ENCODE measurements at places on chromosomes 3 and 15.

GRCh38 chr15:86159468-86159867, 79.8 kb downstream of the AGBL1 start:
- DNase-seq = no peak

DNA sequence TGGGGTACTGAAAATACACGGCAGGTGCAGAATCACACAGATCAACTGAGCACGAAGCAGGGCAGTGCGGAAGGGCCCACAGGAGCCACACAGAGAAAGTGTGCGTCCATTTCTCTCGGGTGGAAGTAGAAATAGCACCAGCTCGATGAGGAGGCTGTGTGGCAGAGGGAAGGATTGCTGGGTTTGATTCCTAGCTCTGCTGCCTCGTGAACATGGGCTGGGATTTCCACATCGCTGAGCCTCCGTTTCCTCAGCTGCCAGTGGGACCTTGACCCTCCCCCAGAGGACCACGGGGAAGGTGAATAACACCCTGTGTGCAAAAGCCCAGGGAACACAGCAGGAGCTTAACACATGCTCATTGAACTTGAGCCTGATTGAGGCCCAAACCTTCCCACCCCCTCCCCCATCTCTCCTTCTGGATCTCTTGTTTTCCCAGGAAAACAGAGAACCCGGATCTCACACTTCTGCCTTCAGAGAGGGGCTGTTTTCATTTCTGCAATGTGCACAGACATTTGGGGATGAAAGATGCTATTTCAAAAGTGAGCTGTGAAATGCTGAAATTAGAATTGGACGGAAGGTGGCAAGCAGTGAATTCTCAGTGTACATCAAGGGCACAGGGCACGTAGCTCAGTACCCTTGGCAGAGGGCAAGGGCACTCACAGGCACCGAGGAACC, 38.4 kb downstream of the ABTB1 start:
- DNase-seq = no peak

GRCh38 chr3:145939431-145939830, 221.6 kb downstream of the PLOD2 start:
- peak; percentile 32 for DNase-seq

DNA sequence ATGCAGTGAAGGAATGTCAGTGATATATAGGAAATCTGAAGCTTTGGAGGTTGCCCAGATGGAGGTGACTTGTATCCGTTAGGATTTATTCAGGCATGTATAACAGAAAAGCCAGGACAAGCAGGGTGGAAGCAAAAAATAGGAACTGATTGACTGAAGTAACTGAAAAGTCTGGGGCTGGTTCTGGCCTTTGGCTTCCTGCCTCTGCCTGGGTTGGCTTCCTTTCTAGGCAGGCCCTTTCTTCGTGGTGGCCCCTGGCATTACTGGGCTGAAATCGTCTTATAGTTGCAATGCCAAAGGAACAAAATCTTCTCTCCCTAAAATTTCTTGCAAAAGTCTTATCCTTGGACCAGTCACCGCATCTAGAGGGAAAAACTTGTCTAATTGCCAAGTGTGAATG, 386.1 kb downstream of the PTPRG start:
- DNase-seq = no peak

DNA sequence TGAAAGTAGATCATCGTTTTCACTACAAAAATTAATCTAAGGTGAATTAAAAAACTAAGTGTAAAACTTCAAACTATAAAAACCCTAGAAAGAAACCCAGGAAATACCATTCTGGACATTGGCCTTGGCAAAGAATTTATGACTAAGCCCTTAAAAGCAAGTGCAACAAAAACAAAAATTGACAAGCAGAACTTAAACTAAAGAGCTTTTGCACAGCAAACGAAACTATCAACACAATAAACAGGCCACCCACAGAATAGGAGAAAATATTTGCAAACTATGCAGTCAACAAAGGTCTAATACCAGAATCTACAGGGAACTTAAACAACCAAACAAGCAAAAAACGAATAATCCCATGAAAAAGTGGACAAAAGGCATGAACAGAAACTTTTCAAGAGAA, 302.0 kb downstream of the CHST2 start:
- DNase-seq = no peak

- DNase-seq = no peak
Observed at GRCh38 chr3:188706176-188706575, 465.6 kb upstream of the TPRG1 start.

DNA sequence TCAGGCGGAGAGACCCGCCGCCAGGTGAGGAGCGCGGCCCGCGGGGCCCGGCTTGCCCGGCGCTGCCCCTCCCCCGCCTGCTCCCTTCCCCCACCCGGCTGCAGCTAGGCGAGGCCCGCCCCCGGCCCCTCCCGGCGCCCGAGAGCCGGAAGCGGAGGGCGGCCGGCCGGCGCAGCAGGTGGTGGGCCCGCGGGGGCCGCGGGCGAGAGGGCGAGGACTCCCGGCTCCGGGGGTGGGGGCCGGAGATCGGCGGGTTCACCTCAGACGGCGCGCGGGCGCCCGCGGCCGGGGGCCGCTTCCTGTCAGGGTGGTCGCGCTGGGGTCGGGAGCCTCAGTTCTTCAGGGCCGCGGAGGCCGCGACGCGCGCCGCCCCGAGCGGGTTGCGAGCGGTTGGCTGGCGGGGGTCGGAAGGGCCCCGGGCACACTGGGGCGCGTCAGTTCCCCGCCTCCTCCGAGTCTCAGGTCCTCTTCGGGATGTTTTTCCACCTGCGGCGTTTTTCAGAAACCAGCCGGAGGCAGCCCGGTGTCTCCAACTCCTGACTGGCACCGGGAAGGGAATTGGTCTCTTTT, 395 bp downstream of the ZFAND6 start:
- peak; percentile 35 for DNase-seq

DNA sequence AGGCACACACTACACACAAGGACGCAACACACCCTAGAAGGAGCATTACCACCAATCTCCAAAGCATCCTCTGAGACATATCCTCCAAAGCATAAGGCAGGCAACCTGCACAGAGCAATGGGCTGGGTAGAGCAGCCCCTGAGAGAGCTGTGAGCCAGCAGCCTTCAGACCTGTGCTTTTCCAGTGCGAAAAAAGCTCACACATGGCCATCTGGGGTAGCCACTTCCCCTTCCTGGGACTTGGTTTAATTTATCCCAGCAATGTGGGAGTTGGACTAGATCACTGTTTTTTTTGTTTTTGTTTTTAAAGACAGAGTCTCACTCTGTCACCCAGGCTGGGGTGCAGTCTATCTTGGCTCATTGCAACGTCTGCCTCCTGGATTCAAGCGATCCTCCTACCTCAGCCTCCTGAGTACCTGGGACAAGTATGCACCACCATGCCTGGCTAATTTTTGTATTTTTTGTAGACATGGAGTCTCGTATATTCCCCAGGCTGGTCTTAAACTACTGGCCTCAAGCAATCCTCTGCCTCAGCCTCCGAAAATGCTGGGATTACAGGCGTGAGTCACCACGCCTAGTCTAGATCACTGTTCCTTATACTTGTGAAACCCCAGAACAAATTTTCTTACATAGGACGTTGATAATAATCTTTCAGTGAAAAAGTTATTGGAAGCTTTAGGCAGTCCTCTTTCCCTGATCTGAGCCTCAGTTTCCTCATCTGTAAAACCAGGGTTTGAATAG, 18.9 kb downstream of the PTPN23 start:
- DNase-seq = no peak

DNA sequence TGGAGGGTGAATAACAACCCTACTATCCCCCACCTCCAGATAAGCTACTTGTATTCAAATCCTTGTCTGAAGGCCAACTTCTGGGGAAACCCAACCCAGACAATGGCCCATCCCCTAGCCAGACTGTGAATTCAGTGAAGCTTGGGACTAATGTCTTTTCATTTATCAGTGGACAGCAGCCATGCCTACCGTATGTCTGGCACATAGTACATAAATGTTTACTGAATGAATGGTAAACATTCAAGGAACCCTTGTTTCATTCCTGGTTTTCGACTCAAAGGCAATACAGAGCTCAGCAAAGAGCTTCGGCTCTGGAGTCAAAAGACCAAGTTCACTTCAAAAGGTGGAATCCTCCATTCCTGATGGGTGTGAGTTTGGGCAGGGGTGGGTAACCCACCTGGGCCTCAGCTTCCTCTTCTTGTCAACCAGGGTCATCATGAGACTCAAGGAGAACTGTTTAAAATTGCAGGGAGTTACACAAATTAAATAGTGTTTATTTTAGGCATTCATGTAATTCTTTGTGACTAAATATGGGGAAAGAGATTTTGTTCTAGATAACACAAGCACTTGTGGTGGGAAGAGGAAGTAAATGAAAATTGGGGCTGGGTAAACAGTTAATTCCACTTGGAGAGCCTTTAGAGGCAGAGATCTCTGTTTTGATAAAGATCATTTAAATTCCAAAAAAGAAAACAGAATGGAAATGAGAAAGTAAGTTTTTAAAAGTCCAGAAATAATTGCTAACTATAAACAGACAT, 303.7 kb upstream of the WNT5A start:
- DNase-seq = no peak

- DNase-seq = no peak
Observed at GRCh38 chr3:126146034-126146433, 34.4 kb downstream of the ALDH1L1 start.

GRCh38 chr3:9032231-9032777, 69.0 kb upstream of the RAD18 start:
- no peak for DNase-seq

GRCh38 chr3:136802481-136802996, 16.4 kb upstream of the SLC35G2 start:
- no peak for DNase-seq

GRCh38 chr15:36315649-36316048, 263.8 kb upstream of the CDIN1 start:
- no peak for DNase-seq

- DNase-seq = no peak
Observed at GRCh38 chr3:46668116-46668515, 25.4 kb downstream of the ALS2CL start.

- DNase-seq = no peak
Observed at GRCh38 chr15:99956820-99957641, 223.8 kb upstream of the LYSMD4 start.

GRCh38 chr3:54046641-54047214, 75.6 kb upstream of the CACNA2D3 start:
- DNase-seq = no peak

GRCh38 chr3:130960139-130960795, 66.4 kb downstream of the ASTE1 start:
- no peak for DNase-seq

GRCh38 chr15:90609242-90610180, 79.8 kb downstream of the CRTC3 start:
- no peak for DNase-seq

- DNase-seq = peak; percentile 60
Observed at GRCh38 chr3:34106879-34107278, 308.4 kb downstream of the PDCD6IP start.

GRCh38 chr3:147963711-147964110, 554.5 kb downstream of the ZIC1 start:
- no peak for DNase-seq

- DNase-seq = peak; percentile 23
Observed at GRCh38 chr15:88498996-88499395, 31.5 kb downstream of the MRPS11 start.

GRCh38 chr15:40382580-40383456, at the start of gene KNSTRN:
TSS of gene KNSTRN (plus strand) at chr15:40382721. CDS start at chr15:40382836, 115 bp downstream.
- peak; percentile 87 for DNase-seq

- DNase-seq = no peak
Observed at GRCh38 chr3:22170370-22170769, 419.4 kb upstream of the ZNF385D start.

- DNase-seq = no peak
Observed at GRCh38 chr3:50530001-50530970, 26.9 kb upstream of the CACNA2D2 start.

DNA sequence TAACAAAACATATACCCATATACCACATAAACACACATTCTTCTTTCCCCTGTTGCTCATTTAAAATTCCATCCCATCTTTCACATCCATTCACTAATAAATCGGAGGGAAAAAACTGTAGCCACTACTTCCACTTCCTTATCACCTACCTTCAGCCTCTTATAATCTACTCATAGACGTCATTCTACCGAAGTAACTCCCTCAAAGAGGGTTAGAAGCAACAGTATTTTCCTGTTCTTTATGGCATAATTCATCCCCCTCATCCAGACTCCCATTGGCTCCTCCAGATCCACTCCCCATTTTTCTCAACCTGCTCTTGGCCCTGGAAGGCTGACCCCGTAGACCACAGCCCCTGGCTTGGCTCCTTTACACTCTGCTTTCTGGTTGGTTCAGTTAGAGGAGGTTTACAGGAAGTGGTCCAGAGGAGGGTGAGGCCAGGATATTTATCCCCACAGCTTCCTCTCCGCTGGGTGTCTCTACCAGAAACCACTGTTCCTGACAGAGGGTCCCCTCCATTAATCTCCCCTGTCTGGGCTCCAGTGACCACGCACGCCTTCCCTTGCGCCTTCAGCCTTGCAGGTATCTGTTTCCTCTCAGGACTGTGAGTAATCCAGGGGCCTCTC, 46.3 kb downstream of the FMN1 start:
- DNase-seq = no peak

GRCh38 chr15:40702077-40702476, 7.1 kb downstream of the RAD51 start:
- no peak for DNase-seq

- no peak for DNase-seq
Observed at GRCh38 chr3:170361711-170362110, 4.2 kb downstream of the SKIL start.

DNA sequence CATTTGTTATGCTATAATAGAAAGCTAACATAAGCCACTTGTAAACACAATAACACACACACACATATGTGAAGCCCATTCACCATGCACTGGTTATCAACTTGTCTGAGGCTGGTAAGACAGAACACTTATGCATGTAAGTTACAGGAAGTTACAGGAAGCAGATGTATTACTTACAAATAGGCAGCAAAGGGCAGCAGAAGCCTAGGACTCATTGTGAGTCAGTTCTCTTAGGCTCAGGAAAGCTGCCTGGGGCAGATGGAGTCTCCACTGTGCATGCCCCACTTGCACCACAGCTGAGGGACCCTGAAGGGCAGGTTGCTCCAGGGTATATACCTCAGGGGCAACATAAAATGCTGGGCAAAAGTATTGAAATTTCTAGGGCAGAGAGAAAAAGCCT, 748.8 kb upstream of the CCDC54 start:
- DNase-seq = no peak

- no peak for DNase-seq
Observed at GRCh38 chr15:90138071-90138833, 36.0 kb upstream of the IDH2 start.

DNA sequence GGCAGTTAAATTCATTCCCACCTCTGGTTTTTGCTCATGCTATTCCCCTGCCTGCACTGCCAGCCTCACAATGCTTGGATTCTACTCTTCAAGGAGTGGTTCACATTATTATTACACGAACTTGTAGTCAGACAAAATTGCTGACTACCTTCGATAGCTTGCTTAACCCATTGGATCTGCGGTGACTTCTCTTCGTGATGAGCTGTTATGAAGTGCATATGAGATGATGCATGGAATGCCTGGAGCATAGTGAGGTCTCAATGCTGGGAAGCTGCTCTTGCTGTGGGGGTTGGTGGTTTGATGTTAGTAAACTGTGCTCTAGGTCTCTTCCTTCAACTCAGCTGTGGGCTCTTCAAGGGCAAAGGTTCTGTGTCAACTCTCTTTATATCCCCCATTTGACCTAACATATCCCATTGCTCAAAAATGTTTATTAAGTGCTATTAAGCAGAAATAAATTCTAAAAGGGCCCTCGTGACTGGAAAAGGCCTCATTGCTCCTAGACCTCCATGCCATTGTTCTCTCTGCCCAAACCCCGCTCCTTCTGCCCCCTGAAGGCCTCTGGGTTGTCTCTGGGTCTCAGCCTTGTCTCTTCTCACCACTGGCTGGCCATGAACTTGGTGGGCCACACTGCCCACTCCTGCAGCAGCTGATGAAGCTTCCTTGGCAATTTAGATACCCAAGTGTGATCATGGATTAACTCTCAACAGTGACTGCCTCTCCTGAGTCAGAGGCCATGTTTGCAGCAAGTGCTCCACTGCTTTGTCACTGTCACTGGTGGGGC, 4.5 kb upstream of the SLCO2A1 start:
- no peak for DNase-seq

Data from NCI-H510A treated with DMSO at 0.1 percent for 48 hours (cell line).